ENCODE measurements at places on chromosomes 12 and 14.

- peak; percentile 53 for DNase-seq
These were observed 5.1 kb downstream of the ADCY4 start for GRCh38 chr14:24329736-24330135.

DNA sequence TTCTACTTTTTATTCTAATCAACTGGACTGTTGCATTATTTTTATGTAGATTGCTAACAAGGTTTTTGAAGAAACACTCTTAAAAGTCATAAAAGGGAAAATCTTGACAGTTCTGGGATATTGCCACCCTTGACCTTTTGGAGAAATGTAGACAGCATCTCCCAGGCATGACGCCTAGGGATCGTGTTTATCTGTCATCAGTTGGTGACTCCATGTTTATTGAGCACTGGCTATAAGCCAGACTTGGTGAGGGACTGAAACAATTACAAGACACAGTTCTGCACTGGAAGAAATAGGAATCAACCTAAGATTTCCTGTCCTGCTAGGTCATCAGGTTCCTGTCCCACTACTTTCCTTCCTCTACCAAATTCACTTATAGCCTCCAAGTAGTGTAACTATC lies 34.5 kb downstream of the HMGA2 start:
- no peak for DNase-seq

GRCh38 chr14:103296987-103297386 lies 37.0 kb upstream of the EIF5 start:
- DNase-seq: no peak

GRCh38 chr14:43522191-43522590 lies 984.9 kb downstream of the FSCB start:
- no peak for DNase-seq

GRCh38 chr14:32426586-32427388 lies 97.7 kb downstream of the AKAP6 start:
- no peak for DNase-seq

GRCh38 chr14:31206536-31207286 lies 882 bp downstream of the HECTD1 start:
- DNase-seq: peak; percentile 73

- DNase-seq: no peak
These were observed 27.7 kb upstream of the CALM1 start for GRCh38 chr14:90368946-90369721.

All from activated T-cell treated with anti-CD3 and anti-CD28 coated beads, Interleukin-2, amount 50 U/mL, for 1 hour (primary cell).